ENCODE measurements at places on chromosomes 12 and 14.

- DNase-seq: no peak
These were observed 14.1 kb upstream of the SERPINA6 start for GRCh38 chr14:94337274-94337673.

DNA sequence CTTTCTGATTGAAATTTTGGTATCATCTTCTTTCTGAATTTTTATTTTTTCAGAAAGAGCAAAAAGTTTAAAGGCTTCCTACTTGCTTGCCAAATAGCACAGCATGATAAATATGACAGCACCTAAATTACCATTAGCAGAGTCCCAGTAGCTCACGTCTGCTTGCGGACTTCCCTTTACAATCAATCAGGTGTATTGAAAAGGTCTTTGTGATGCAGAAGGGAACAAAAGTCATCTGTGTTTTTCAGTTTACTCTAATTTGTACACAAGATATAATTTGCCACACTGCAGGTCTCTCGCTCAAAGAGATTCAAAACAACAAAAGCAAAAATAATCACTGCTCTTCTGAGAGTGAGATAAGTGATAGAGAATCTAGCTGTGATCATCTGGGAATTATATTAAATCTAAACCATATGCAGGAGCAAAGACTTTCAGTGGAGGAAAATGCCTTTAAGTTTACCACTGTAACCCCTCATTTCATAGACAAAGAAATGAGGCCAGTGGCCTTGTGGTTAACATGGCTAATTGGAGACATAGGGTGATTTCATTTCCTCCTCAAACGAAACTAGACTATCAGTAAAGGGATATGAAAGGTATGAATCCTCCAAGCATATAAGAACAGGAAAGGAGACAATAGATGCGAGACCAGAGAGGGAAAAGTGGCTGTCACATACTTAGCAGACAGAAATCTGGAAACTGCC lies 240.8 kb upstream of the TMPO start:
- no peak for DNase-seq

- DNase-seq: no peak
These were observed 22.1 kb downstream of the ACVR1B start for GRCh38 chr12:51973560-51973959.

GRCh38 chr12:25020621-25021243 lies 71.8 kb upstream of the BCAT1 start:
- no peak for DNase-seq

DNA sequence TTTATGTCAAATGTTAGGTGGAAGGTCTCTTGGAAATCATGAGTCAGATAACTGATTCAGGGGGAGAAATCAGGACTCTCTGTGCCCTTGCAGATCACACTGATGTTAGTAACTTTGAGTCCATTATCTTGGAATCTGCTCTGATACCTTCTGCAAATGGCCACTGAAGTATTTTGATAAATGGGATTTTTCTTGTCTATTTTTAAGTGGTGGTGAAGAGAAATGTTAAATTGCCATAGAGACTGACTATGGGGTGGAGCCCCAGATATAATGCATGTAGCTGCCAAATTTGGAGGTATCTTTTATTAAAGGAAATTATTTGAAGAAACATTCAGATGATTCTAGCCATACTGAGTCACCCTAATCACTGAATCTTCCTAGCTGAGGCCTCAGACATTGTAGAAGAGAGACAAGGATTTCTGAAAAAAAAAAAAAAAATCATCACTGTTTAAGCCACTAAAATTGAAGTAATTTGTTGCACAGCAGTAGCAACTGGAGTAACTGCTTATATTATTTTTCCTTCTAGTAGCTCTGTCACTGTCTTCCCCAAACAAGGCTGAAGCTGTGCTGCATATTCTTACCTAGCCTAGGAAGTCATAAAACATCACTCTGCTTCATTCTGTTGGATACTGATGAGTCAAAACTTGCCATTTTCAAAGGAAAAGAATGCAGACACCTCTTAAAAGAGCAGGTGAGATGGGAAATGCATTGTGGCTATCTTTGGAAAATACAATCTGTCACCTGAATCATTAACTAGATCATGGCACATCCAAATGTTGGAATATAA lies 36.0 kb upstream of the CLEC14A start:
- DNase-seq: no peak

DNA sequence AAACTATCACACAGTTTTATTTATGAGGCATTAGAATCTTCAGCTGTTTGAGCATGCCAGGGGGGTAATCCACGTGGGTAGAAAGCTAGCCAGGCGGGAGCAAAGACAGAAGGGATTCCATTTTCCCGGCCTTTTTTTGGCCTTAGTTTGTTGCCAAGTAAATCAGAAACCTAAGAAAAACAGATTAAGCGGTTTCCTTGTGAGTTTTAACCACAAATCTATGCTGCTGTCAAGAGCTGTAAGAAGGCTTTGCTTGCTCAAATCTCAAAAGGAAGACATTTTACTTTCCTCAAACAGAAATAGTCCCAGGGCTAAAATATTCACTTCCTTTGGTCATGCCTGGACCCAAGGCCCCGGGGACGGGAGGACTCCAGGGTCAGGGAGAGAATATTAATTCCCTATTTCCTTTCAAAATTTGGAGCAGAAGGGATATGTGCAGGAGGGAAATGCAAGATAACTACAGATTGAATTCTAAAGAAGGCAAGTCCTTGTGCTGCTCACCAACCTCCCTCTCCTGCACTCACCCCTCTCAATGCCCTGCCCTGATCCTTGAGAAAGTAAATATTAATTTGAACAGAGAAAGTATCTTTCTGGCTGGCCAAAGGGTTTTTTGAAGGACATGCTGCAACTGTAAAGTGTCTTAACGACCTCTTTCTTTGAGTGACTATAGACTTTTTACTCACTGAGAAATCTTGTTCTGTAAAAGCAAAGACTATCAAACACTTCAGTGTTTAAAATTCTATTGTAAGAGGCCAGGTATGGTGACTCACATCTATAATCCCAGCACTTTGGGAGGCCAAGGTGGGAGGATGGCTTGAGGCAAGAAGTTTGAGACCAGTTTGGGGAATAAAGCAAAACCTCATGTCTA lies 75.7 kb downstream of the HSD17B6 start:
- no peak for DNase-seq

- no peak for DNase-seq
These were observed 1.5 kb downstream of the KIF21A start for GRCh38 chr12:39441189-39441962.

- no peak for DNase-seq
These were observed 126.9 kb upstream of the PDZRN4 start for GRCh38 chr12:41061192-41061591.

- DNase-seq: no peak
These were observed 80.9 kb downstream of the PTPRB start for GRCh38 chr12:70556179-70556869.

DNA sequence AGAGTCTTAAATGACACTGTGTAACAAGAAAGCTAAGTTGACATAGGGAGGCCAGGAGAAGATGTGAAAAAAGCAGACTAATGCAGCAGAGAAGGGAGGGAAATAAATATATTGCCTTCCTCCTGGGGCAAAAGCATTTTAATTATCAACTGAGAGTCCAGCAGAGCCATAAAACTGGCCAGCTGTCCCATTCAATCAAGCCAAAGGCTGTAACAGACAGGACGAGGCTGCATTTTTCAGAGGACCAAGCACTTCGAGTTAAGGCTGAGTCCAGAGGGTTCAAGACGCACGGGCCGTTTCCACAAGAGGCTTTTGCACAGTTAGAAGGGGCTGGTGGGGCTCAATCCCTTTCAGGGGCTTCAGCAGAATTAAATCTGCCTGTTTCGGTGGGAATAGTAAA lies 20.4 kb downstream of the MAP3K9 start:
- DNase-seq: no peak

- DNase-seq: no peak
These were observed 279.3 kb downstream of the MED13L start for GRCh38 chr12:115998119-115998633.

DNA sequence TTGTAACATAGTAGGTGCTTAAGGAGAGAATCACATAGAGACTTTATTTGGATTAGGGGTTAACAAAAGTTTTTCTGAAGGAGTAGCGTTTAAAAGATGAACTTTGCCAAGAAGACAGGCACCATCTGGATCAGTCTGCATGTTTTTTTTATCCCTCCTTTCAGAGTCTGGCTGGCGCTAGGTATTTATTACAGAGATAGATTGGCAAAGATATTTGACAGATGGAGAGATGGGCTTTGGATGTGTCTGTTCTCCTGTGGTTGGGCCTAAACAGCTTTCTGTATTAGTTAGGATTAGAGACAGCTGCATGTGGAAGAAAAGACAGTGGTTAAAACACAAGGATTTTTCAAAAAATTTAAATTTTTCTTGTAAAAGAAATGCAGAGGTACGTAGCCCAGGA lies 133.9 kb downstream of the C12orf75 start:
- no peak for DNase-seq

DNA sequence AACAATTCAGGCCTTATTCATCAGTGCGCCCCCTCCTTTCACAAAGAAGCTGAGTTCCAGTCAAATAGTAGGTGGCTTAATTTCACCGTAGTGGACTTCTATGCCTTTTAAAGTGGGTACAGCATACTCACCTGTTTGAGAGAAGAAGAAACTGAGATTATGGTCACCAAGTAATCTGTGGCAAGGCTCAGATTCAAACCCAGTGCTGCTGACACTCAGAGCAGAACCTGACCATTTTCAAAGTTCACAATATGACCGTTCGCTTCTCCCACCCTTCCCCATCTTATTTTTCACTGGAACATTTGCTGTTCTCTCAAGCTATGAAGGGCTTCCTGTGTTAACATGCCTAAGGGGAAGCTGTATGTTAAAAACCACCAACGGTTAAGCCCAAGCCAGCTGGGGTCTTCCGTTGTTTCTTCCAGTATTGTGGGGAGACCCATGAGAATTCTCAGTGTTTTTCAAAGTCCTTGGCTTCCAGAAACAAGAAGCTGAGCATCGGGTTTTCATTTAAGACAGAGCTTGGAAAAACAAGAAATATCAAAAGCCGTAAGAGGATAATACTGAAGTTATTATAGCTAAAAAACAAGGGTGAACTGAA lies 6.1 kb upstream of the PSMA6 start:
- DNase-seq: no peak

DNA sequence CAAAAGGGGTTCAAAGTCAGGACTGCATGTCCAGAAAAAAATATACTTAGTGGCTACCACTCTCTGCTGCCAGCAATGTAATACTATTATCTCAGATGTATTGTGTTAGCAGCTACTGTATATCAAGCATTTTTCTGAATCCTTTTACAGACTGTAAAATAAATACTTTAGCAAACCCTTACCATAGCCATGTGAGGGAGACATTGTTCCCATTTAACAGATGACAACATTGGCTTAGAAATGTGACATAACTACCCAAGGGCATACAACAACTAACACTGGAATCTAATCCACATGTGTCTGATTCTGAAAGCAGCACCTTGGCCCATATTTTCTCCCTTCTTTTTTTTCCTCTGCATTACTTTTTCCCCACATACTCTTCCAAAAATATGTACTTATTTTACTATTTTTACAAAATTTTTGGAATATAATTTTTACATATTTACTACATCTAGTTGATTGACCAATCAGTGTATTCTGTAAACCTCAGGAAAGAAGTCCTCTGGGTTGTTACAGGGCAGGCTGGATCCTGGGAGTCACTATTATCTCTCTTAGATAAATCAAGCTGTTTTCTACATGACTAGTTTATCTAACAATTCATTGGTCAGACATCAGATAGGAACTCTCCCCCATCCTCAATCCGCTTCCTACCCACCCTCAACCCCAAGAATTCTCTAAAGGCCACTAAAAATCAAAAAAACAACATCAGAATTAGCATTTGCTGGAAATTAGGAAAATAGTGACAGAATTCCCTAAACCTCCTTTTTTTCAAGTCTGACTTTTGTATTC lies 154.1 kb downstream of the BTG1 start:
- DNase-seq: no peak

DNA sequence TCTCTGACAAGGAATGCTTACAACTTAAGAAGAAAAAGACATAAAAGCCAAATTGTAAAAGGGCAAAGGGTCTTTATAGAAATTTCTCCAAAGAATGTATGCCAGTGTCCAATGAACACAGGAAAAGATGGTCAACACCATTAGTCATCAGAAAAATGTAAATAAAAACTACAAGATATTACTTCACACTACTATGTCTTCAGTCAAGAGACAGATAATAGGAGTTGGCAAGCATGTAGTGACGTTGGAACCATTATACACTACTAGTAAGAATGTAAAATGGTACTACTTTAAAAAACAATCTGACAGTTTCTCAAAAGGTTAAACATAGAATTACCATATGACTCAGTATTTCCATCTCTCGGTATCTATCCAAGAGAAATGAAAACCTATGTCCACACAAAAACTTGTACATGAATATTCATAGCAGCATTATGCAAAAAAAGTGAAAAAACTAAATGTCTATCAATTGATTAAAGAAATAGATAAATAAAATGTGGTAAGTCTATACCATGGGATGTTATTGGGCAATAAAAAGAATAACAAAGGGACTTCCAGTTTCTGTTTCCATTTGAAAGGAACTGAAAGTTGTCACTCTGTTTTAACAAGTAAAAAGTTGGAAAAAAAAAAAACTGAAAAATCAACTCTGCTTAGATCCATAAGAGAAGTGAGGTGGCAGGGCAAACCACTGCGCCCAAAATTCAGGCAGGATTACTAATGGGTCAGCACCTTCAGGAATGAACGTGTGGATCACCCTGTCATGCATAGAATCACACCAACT lies 69.8 kb downstream of the ALG10B start:
- no peak for DNase-seq

DNA sequence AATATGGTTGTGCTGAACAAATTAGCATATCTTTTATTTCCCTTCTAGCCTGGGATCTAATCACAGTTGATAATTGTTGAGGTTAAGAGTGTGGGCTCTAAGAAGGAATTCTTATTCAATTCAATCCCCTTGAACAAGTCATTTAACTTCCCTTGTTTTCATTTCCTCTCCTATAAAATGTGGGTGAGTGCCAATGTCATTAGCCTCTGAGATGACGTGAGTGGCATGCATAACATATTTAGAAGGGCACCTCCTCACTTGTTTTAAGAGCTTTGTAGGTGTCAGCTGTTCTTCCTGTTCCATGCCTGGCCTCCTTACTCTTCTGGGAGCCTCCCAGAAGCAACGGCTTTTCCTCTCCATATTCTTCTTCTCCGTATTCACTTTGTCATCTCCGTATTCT lies 155.4 kb upstream of the NEDD1 start:
- no peak for DNase-seq

DNA sequence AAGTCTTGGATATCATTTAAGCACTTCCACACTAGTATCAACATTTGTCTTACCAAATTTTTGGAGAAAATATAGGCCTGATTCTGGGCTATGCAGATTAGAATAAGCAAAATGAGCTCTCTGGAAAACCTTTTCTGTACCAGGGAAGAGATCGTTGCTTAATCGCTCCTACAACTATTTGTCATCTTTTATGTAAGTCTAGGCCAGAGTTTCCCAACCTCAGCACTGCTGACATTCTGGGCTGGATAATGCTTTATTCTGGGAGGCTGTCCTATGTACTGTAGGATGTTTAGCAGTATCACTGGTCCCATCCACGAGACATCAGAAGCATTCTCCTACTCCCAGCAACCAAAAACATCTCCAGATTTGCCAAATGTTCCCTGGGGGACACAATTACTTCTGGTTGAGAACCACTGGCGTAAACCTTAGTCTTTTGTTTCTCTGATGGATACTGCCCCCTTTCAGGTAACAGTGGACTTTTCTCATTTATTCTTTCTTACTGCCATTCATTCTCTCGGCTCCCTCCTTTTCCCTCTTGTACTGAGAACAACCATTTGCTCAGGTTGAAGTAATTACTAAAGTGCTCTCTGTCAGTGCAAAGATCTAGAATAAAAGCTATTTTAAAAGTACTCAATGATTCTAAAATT lies 316.9 kb upstream of the E2F7 start:
- no peak for DNase-seq
